ENCODE measurements at places on chromosomes 5 and 9. TPM values are rescaled to one million over a fixed set of nuclear protein-coding genes. Genes with fewer than 3 reads are reported as not detected.

- DNase-seq, result peak; percentile 24
These were observed 783.3 kb upstream of the CDH9 start for GRCh38 chr5:27821681-27822080.

DNA sequence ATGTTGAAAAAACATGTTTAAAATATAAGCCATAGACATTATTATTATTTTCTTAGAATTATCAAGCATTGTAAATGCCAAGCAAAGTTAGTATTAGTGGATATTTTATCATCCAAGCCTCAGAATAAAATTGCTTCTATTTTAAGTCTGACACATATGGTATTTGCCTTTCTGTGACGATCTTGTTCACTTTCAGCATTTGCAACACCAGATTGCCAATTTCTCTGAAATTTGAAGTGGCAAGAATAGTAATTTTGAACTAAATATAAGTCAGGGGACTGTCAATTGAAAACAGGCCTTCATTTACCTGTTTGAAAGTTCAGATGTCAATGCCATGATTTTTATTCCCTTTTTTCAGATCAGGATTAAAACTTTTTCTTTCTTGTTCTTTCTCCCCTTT, 1233.6 kb upstream of the CDH18 start:
- DNase-seq, result no peak

- no peak for DNase-seq
These were observed 3.8 kb downstream of the GAS1 start for GRCh38 chr9:86943201-86944113.

DNA sequence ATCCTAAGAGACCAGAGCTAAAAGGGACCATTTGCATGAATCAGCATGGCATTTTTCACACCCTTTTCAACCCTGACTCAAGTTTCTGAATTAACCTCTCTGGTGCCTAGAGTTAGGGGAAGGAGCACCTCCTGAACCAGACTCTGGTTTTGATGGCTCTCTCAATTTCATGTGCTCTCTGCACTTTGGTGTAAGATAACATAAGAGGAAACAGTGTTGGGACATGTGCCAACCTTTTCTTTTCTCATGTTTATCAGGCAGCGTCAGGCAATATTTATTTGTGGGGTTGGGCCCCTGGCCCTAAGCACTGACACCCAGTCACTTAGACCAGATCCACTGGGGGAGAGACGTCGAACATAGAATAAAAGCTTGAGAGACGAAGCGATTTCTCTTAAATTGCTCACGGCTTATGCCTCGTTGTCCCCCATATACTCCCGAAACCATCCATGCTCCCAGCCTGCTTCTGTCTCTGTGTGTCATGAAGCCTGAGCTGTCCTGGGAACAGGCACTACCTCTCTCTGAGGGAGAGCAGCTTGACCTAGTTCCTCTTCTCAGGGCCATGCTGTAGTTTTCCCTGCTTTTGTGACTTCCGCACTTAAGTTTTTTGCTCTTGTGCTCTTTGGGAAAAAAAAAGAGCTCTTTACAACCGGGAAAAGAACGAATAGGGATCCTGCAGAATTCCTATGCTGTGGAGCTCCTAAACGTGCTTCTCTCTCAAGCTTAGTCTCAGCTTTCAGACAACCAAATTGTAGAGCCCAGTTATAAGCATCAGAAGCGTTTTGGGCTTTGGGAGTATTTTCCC, 195.7 kb downstream of the NR3C1 start:
- no peak for DNase-seq

GRCh38 chr9:91042541-91042940, 240.9 kb downstream of the SYK start:
- no peak for DNase-seq

- DNase-seq, result no peak
These were observed 139.2 kb upstream of the SMARCA2 start for GRCh38 chr9:1875921-1876448.

- no peak for DNase-seq
These were observed 122.2 kb downstream of the ADAMTS6 start for GRCh38 chr5:65359569-65359968.

GRCh38 chr5:154275566-154275965, 85.0 kb downstream of the GALNT10 start:
- no peak for DNase-seq

DNA sequence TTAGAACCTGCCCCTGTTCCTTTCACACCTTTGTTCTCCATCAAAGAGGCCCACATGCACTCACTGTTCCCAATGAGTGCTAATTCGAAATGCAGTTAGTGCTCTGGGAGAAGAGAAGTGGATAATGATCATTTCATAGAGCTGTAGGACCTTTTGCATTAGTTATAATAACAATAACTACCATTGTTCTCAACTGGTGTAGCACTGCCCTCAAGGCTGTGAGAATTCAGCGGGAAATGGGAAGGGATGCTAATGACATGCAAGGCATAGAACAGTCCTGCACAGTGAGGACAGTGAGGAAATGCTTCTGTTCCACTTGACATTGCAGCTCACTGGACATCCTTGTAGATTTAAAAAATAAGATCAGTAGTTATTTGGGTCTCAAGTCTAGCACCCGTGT, 187.4 kb downstream of the FBXL7 start:
- no peak for DNase-seq

DNA sequence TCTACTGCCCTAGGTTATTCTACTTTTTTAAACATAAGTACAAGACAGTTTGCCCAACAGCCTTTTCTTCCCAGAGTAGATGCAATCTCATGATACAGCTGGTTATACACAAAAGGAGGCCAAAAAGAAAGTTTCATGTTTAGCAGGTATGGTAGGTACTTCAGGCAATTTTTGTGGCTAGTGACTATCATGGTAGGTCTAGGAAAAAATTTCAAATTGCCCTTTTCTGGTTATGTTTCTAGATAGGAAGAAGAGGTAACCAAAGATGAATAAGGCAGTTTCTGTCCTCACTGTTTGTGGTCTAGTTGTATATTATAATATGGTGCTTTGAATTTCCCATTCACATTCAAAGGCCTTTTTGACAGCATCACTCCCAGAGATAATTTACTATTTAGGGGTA, 19.7 kb downstream of the MEGF9 start:
- no peak for DNase-seq

- DNase-seq, result no peak
These were observed 285.0 kb downstream of the ZSWIM6 start for GRCh38 chr5:61617039-61617438.

DNA sequence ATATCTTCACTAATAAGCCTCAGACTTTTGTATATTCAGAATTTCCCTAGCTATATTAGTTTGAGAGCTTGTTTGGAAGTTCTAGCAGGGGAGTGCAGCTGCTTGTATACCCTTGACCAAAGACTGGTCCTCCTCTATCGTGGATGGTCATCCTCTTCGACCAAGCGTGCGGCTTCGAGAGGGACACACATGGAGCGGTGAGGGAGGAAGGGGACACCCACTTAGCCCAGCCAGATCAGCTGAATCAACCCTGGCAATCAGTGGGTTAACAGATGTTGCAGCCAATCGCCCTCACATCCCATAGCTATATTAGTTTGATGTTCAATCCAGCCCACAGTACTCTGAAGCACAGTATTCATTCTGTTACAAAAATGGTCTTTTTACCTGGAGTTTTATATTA, 3.2 kb downstream of the CAVIN4 start:
- no peak for DNase-seq

GRCh38 chr5:10987925-10988504, 227.0 kb upstream of the DAP start:
- DNase-seq, result no peak

DNA sequence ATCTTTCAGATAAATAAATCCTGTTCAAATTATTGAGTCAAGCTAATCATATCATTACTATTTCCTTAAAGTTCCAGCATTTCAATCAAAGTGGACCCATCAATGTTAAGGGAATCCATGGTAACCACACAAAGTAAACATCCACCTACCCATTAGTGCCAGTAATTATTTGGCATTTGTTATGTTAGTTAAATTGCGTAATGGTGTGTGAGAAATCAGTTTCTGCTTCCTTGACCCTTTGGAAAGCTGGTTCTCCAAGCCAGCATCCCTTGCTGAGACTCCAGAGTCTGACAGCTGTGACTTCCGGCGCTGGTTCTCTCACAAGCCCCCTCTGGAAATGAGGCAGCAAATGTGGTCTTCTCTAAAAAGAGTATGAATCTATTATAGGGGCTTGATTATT, 308.6 kb upstream of the EFNA5 start:
- no peak for DNase-seq

DNA sequence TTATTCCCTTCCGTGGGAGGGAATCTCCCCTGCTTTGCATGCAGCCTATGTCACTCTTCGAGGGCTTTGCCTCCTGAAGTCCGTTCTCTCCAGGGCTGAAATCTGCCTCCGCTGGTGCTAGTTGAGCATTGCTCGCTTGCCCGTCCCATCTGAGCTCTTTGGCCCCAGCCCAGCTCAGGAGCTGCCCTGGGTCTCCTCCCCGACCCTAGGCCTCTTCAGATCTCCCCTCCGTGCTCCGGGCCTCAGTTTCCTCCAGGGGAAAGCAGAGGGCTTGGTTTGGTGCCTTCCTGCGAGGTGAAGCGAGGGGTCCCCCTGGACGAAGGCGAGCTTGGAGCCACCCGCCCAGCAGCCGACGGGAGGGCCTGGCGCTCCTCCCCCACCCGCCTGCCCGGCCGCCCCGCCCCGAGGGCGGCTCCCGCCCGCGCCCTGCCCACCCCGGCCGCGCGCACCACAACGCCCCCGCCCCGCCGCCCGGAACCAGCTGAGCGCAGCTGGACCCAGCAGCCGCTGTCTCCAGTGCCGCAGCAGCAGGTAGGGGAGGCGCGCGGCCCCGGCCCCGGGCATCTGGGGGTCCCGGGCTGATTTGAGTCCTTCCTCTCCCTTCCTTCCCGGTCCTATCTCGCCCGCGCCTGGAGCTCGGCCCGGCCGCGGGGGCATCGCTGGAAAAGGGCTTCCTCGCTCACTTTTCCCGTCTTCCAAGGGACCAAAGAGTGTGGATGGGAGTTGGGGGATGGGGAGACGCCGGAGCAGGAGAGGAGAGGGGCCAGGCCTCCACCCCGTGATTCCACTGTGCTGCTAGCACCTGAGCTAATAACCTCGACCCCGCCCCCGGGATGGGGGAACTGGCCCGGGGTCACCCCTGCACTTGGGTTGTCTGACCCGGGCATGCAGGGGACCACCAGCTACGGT, at the start of gene GSN:
GSN (plus strand) TSS at position 474 of the 909 bp plus-strand sequence. CDS start 33,810 bp downstream, outside the sequence.
- DNase-seq, result peak; percentile 40

GRCh38 chr9:109315480-109316206, 5.2 kb downstream of the EPB41L4B start:
- DNase-seq, result no peak

DNA sequence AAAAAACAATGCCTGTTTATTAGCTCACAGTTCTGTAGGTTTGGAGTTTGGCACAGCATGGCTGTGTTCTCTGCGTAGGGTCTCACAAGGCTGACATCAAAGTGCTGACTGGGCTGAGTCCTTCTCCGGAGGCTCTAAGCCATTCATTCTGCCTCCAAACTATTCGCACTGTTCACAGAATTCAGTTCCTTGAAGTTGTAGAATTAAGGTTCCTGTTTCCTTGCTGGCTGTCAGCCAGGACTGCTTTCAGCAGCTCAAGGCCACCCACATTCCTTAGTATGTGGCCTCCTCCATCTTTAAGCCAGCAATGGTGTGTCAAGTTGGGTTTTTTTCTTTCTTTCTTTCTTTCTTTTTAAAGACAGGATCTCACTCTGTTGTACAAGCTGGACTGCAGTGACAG, 161.9 kb downstream of the CDH6 start:
- no peak for DNase-seq

SLCO6A1 gene
- not detected for polyA plus RNA-seq

SLC6A18 gene
- polyA plus RNA-seq, result not detected

PCDHA4 gene
- not detected for polyA plus RNA-seq

C5orf52 gene
- not detected for polyA plus RNA-seq
